Activated naive CD8-positive, alpha-beta T cell treated with anti-CD3 and anti-CD28 coated beads, Interleukin-2, amount 50 U/mL, for 24 hours (primary cell): ENCODE measurements at places on chromosomes 12 and 14.
A peak's percentile ranks its signal among the peaks of the same experiment; 100 is the strongest.

DNA sequence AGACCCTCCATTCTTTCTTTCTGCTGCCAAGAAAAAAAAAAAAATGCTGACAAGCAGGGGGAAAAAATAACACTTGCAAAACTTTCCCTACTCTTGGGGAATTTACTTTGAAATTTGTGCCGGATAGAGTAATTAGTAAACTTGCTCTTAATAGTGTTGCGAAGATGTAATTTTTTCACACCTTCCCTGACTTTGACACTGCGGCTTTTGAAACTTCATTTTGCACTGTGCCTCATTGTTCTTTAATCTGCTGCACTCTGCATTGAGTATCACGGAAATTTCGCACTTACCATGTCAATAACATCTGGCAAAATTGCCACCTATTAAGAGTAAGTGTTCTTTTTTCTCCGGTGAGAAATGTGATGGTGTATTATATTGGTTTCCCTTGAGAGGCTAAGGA, 596.1 kb downstream of the VRK1 start:
- H3K36me3 ChIP-seq, result no peaks in the 10 kb centered on the region
- peaks cover 2% of the 10 kb centered on the region for H3K27me3 ChIP-seq
- DNase-seq, result no peak
- H3K4me1 ChIP-seq, result peaks cover 3% of the 10 kb centered on the region
- H3K27ac ChIP-seq, result no peak overlapping the region
- H3K4me3 ChIP-seq, result no peak overlapping the region

- H3K27me3 ChIP-seq, result no peaks in the 10 kb centered on the region
- no peaks in the 10 kb centered on the region for H3K36me3 ChIP-seq
- no peak overlapping the region for H3K27ac ChIP-seq
- H3K4me3 ChIP-seq, result no peak overlapping the region
- DNase-seq, result no peak
These were observed 146.9 kb downstream of the BCL11B start for GRCh38 chr14:99125113-99125512.

- H3K27ac ChIP-seq, result no peak overlapping the region
- H3K4me1 ChIP-seq, result no peaks in the 10 kb centered on the region
- H3K36me3 ChIP-seq, result peaks cover 28% of the 10 kb centered on the region
These were observed 34.1 kb downstream of the SCFD1 start for GRCh38 chr14:30656190-30656632.

GRCh38 chr12:52091061-52091460, 11.6 kb downstream of the SMIM41 start:
- DNase-seq, result no peak
- H3K4me3 ChIP-seq, result no peak overlapping the region
- no peaks in the 10 kb centered on the region for H3K4me1 ChIP-seq

- no peak overlapping the region for H3K4me3 ChIP-seq
- peaks cover 37% of the 10 kb centered on the region for H3K36me3 ChIP-seq
- peaks cover 3% of the 10 kb centered on the region for H3K4me1 ChIP-seq
- no peaks in the 10 kb centered on the region for H3K27me3 ChIP-seq
These were observed 56.5 kb downstream of the WASHC4 start for GRCh38 chr12:105164068-105164467.

DNA sequence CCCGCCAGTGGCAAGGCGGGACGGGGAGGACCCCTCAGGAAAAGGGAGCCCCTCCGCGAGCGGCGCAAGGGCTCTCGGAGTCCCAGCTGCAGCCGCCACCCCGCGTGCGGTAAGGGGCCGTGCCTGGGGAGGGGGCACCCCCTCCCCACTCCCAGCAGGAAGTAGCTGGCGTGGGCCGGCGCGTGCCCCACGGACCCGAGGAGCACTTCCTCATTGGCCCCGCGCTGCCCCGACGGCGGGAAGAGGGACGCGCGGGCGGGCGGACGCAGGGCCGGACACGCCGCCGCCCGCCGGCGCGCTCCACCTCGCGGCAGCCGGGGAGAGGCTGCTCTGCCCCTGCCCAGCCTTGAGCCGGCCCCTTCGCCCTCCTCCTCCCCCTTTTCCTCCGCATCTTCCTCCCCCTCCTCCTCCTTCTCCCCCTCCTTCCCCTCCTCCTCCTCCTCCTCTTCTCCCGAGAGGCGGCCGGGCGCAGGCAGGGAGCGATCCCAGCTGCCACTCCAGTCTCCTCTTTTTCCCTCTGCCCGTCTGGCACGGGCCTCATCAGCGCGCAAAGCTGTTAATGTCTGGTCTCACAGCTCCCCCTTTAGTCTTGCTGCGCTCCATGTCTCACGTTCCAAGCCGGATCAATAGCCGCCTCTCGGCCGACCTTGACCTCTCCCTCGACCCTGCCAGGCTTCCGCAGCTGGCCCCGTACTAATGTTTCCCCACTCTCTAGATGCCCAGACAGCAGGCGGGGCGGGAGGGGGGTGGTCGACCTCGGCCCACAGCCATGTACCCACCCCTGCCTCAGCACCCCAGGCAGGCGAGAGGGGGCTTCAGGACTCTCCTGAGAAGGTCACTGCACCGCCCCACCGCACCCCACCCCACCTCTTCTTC, 2.6 kb upstream of the BCL11B start:
- peaks cover 4% of the 10 kb centered on the region for H3K36me3 ChIP-seq
- H3K4me3 ChIP-seq, result peak overlapping the region; percentile 85
- peak; percentile 63 for DNase-seq
- peak overlapping the region; percentile 90 for H3K27ac ChIP-seq
- H3K27me3 ChIP-seq, result peaks cover 7% of the 10 kb centered on the region
- peaks cover 46% of the 10 kb centered on the region for H3K4me1 ChIP-seq

- DNase-seq, result no peak
- no peak overlapping the region for H3K4me3 ChIP-seq
- no peak overlapping the region for H3K27ac ChIP-seq
- H3K27me3 ChIP-seq, result no peaks in the 10 kb centered on the region
These were observed 40.2 kb downstream of the LRRC74A start for GRCh38 chr14:76866456-76866855.

DNA sequence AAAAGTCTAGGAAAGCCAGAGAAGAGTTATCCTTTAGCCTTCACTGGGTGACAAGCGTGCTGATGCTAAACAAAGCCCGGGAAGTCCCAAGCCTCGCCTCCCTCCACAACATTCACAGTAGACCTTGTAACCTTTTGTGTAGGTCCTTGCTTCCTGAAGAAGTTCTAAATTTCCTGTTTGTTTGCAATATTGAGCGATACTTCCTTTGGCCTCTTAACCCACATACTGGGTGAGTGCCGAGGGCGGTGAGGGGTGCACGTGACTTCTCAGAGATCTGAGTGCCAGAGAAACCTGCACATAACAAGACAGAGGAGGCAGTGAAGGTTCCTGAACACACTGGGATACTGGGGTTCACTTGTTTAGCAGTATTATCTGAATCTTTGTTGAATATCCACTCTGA, 134.3 kb downstream of the PLXNC1 start:
- H3K36me3 ChIP-seq, result peaks cover 19% of the 10 kb centered on the region
- H3K4me3 ChIP-seq, result no peak overlapping the region
- H3K4me1 ChIP-seq, result peaks cover 21% of the 10 kb centered on the region
- H3K27me3 ChIP-seq, result no peaks in the 10 kb centered on the region
- H3K27ac ChIP-seq, result peak overlapping the region; percentile 49

- H3K27ac ChIP-seq, result peak overlapping the region; percentile 31
- DNase-seq, result no peak
- peaks cover 74% of the 10 kb centered on the region for H3K4me1 ChIP-seq
- peaks cover 7% of the 10 kb centered on the region for H3K36me3 ChIP-seq
- no peaks in the 10 kb centered on the region for H3K27me3 ChIP-seq
These were observed 109.8 kb upstream of the BCAT1 start for GRCh38 chr12:25058658-25059058.

- no peak overlapping the region for H3K4me3 ChIP-seq
- no peaks in the 10 kb centered on the region for H3K36me3 ChIP-seq
- peak overlapping the region; percentile 87 for H3K27ac ChIP-seq
- H3K27me3 ChIP-seq, result no peaks in the 10 kb centered on the region
- no peak for DNase-seq
These were observed 1197.9 kb downstream of the VRK1 start for GRCh38 chr14:97995038-97995437.

- H3K4me3 ChIP-seq, result no peak overlapping the region
- peaks cover 31% of the 10 kb centered on the region for H3K4me1 ChIP-seq
These were observed 31.5 kb downstream of the HEATR5A start for GRCh38 chr14:31388687-31389413.

- no peak overlapping the region for H3K27ac ChIP-seq
- H3K4me1 ChIP-seq, result no peaks in the 10 kb centered on the region
- H3K27me3 ChIP-seq, result no peaks in the 10 kb centered on the region
- no peaks in the 10 kb centered on the region for H3K36me3 ChIP-seq
- no peak for DNase-seq
These were observed 162.7 kb downstream of the BMP4 start for GRCh38 chr14:53793790-53794505.

DNA sequence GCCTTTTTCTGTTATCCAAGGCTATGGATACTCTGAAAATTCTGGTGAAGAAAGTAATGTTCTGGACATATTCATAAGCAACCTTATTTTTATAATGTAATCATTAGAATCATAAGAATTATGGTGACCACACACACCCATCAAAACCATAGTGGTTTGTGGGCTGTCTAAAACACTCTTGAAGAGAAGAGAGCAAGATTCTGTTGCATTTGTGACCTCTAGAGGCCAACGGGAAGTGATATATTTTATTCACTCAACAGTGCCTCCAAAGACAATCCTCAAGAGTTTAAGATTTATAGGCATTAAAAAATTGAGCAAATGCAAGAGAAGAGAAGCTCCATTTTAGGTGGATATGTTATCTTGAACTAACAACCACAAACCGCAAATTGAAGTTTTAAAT, 68.5 kb upstream of the LGR5 start:
- H3K36me3 ChIP-seq, result no peaks in the 10 kb centered on the region
- H3K27ac ChIP-seq, result no peak overlapping the region
- peaks cover 3% of the 10 kb centered on the region for H3K27me3 ChIP-seq

DNA sequence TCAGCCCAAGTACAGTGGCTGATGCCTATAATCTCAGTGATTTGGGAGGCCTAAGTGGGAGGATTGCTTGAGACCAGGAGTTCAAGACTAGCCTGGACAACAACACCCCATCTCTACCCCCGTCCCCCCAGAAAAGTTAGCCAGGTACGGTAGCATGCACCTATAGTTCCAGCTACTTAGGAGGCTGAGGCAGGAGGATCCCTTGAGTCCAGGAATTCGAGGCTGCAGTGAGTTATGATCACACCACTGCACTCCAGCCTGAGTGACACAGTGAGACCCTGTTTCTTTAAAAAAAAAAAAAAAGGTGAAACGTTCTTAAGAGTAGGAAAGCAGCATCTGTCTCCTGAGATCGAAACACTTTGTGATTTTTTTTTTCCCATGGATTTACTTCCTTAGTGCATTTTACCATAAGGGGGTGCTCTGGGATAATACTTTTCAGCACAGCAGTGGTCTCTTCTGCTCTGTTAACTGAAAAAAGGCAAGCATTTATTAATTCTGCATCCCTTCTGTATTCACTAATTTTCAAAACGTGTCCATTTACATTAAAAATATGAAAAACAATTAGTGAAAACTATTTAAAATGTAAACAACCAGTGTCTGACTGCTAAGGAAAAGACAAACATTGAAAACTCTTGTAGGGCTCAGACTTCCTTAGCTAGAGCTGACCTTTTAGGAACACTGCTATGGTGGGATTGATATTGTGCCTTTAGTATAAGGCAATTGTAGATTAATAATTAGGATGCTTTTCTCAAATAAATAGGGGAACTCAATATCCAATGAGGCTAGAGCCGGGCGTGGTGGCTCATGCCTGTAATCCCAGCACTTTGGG, 31.2 kb upstream of the USP44 start:
- DNase-seq, result no peak
- H3K4me1 ChIP-seq, result peaks cover 3% of the 10 kb centered on the region
- H3K27ac ChIP-seq, result no peak overlapping the region
- H3K4me3 ChIP-seq, result no peak overlapping the region
- H3K36me3 ChIP-seq, result no peaks in the 10 kb centered on the region
